Fibroblast of pulmonary artery (primary cell): ENCODE measurements at places on chromosomes 5 and 9.

GRCh38 chr9:109956717-109957440 lies 176.9 kb downstream of the PALM2AKAP2 start:
- DNase-seq = no peak

DNA sequence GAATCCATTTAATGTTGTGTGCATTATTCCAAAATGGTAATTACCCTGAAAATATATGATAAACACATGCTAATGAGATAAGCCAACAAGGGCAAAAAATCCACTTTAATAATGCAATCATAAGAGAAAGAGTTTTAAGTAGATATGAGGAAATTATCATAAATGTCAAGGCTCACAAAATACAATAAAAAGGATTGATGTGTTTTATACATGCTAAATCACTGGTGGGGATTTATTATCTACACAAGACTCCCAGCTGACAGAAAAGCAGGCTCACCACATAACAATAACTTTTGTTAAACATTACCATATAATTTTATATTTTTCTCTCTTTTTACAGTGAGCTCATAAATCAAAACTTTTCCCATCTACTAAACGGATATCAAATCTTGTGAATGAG lies 306.2 kb upstream of the GRAMD2B start:
- no peak for DNase-seq

DNA sequence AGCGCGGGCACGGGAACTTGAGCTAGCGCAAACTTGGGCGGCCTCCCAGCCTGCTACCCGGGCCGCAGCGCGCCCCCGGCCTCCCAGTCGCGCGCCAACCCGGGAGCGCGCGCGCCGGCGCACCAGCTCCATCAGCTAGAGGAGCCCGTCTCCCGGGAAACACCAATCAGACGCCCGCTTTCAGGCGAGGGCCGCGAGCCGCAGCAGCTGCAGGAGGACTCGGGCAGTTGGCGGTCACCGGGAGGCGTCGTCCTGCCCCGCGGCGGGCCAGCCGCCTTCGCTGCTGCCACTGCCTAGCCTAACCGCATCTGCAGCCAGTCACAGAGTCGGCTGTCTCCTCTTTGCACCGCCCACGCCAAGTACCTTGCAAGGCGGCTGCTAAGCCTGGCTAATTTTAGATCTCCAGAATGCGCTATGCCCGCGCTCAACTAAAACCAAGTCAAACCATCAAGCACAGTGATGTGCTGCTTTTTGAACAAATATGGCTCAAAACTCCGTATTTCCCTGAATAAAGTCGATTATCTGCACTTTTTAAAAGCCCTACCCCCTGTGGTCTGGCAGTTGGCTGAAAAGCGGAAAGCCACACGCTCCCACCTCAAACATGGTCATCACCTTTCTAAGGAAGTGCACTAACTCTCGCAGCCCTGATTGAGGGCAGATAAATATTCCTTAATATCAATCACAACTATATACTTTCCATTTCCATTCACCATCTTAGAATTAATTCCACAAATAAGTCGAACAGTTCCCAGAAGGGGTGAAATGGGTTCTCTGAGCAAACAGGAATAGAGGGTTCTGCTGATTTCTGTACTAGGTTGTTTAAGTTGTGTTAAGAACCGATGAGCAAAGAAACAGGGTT lies 221.8 kb downstream of the MEF2C start:
- DNase-seq = peak; percentile 59

GRCh38 chr9:82600536-82601292 lies 462.2 kb downstream of the RASEF start:
- no peak for DNase-seq

DNA sequence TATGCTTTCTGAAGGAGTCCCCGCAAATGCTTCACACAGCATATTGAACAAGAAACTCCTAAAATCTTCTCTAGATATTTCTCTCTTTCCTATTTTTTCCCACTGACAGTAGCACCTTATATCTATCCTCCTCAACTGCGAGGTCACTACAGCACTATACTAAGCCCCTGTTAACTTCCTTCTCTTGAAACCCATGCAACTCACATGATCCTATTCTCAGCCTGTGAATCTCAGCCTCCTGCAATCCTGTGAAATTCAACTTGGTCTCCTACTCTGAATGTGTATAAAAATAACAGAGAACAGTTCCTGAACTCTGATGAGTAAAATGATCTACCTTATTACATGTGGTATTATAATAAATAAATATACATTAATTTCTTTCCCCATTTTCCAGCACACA lies 6.1 kb upstream of the PLGRKT start:
- no peak for DNase-seq

- DNase-seq = no peak
These were observed 11.9 kb upstream of the AQP7 start for GRCh38 chr9:33414268-33414667.
